Hematopoietic multipotent progenitor cell treated with erythropoietin and hydrocortisone succinate and interleukin-3 and kit ligand, for 8 days (in vitro differentiated cells): ENCODE measurements at places on chromosomes 16 and 17.

- DNase-seq, result no peak
These were observed 30.7 kb upstream of the ICAM2 start for GRCh38 chr17:64051153-64051552.

GRCh38 chr17:58200024-58200633 is 7.6 kb downstream of the EPX start:
- DNase-seq, result peak; percentile 70

GRCh38 chr17:81241648-81242420 is 2.7 kb downstream of the NDUFAF8 start:
- peak; percentile 62 for DNase-seq

DNA sequence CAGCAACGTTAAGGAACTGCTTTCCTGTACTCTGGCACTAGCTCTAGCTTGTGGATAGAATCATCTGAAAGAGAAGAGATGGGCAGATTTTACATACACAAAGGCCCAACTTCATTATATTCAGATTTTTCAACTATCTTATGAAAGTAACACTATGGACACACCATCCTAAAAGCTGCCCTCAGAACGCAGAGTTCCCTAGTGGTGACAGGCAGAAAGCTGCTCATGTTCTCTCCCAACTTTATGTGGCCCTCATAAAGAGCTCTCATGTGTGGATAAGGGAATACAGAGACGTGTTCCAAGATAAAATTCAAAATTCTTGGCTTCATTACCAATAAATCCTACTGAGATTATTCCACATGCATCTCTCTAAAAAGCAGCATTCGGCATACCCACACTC is 1.5 kb downstream of the CFAP20 start:
- DNase-seq, result peak; percentile 27

DNA sequence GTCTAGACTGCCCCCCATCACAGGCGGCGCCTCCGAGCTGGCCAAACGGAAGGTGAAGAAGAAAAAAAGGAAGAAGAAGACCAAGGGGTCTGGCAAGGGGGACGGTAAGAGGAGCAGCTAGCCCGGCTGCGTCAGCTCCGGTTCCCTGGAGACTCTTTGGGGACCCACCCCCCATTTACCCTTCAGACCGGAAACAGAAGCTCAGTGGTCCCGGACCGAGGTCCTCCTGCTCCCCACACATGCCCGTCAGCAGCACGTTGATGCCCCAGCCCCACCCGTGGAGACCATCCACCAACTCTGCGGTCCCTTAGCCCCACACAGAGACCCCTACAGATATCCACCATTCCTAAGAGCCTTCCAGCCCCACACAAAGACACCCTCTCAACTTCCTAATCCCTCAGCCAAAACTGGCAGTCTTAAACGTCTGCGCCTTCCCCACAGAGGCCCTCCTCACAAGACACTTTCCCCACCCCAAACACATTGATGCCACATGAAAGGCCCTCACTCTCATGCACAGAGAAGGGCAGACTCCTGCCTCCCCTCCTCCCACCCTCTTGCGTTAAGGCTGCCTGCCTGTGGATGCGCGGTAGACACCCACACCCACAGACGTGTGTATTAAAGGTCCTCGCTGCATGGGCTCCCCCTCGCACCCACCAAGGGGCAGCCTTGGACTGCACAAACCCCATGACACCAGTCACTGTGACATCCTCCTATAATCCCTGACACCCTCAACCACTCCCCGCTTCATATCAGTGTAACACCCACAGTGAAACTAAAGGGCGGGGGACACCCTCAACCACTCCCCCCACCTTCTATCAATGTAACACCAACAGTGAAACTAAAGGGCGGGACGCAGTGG is 58.2 kb upstream of the RPH3AL start:
- peak; percentile 83 for DNase-seq

DNA sequence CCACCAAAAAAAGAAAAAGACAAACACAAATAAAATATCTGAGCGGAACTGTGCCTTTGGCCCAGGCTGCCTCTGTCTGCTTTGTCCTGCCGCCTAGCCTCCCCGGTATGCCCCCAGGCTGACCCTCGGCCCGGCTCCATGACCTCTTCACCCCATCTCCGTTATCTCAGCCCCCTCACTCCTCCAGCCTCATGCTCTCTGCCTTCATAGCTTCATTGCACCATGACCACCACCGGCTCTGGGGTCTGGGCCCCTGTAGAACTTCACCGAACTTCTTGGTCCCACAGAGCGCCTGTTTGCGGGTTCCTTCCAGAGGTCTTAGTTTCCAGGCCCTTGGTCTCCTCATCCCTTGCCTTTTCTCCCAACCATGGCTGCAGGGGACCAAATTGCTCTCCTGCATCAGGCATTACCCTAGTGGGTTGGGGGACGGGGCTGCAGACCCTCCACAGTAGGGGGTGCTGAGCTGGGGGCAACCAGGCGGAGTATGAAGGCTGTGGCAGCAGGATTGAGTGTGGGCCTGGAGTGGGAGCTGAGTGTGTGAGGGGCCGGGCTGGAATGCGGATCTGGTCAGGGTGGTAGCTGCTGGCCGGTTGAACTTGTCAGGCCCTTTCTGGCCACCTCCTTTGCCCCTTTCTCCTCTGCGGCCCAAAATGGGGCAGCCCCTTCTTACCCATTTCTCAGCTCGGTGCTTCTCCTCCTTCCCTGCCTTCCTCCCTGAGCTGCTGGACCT is 6.9 kb downstream of the HIRIP3 start:
- DNase-seq, result no peak

- peak; percentile 60 for DNase-seq
These were observed 9.4 kb downstream of the SNX20 start for GRCh38 chr16:50671644-50672260.

DNA sequence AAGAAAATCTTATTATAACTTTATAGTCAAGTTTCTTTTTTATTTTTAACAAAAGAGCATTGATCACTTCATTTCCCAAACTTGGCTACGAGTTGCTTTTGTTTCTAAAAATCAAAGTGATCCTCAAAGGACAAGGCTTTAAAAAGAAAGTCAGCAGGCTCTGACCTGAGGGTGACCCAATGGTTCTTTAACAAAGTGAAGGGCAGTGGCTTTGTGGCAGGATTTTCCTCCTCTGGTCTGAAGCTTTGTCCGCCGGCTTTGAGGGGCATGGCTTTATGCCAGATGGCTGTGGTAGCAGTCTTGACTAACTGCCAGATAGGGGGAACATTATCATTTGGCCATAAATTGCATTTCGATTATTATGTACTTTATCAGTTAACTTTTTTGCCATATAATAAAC is 28.5 kb downstream of the IQCK start:
- DNase-seq, result peak; percentile 10

- DNase-seq, result no peak
These were observed 22.9 kb upstream of the ZFPM1 start for GRCh38 chr16:88430185-88430523.

DNA sequence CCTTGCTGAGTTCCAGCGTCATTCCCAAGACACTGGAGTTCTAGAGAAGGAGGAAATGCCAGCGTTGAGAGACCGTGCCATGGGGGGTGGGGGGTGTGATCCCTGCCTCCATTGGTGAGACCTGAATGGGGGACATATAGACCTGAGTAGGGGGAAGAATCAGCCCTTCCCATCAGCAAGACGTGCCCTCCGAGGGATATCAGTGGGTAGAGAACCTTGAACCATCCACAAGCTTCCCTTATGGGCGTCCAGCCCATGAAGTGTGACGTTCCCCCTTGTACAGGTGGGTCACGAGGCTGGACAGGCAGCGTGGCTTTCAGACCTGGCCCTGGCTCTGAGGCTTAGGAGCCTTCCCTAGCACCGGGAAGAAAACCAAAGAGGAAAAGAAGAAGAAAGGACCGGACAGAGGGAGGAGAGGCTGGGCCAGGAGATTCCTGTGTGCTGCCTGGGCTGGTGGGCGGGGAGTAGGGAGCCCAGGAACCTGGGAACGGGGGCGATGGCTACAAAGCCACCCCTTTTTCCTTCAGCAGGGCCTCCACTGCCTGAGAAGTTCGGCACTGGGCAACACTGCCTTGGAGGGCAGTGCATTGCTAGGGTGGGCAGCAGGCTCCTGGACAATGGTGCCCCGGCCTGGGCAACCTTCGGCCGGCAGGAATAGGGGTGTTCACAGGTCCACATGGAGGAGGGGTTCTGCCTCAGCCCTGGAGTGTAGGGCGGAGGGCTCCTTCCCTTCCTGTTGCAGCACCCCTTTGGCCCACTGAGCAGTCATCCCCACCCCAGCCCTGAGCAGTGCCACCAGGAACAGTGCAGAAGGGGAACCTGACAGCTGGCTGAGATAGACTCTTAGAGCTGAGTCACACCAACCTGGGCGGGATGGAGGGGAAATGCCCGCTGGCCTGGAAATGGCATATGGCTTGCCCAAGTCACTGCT is 7.2 kb downstream of the RAB11FIP4 start:
- DNase-seq, result no peak

GRCh38 chr16:85209526-85210121 is 97.4 kb upstream of the CIBAR2 start:
- no peak for DNase-seq

- DNase-seq, result no peak
These were observed 1.3 kb upstream of the KRTAP4-9 start for GRCh38 chr17:41103896-41104295.

- DNase-seq, result peak; percentile 58
These were observed 613 bp downstream of the ECI1 start for GRCh38 chr16:2250652-2251295.

DNA sequence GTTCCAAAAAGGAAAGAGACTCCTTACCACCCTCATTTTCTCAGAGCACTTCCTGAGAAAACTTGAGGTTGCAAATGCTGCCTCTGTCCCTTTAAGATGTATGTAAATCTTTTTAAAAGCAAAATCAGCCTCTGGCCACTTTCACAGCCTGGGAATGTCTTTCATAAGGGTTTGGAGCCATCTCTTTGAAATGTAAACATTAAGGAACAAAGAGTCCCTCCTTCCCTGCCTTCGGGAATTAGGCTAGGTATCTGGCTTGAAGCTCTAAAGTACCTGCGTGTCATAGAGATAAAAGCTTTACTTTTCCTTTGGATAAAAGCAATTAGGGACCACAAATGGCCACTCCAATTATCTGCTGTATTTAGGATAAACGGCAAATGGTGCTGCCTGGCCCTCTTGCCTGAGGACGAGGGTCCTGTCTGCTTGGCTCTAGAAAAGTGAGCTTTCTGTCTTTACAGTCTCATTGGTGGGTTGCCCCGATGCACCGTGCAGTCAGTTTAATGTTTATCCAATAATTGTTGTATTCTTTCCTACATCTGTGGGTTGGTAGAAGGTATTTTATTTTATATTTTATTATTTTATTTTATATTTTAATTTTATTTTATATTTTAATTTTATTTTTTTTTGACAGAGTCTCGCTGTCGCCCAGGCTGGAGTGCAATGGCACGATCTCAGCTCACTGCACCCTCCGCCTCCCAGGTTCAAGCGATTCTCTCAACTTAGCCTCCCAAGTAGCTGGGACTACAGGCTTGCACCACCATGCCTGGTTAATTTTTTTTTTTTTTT is 23.9 kb downstream of the NLRC3 start:
- DNase-seq, result no peak

DNA sequence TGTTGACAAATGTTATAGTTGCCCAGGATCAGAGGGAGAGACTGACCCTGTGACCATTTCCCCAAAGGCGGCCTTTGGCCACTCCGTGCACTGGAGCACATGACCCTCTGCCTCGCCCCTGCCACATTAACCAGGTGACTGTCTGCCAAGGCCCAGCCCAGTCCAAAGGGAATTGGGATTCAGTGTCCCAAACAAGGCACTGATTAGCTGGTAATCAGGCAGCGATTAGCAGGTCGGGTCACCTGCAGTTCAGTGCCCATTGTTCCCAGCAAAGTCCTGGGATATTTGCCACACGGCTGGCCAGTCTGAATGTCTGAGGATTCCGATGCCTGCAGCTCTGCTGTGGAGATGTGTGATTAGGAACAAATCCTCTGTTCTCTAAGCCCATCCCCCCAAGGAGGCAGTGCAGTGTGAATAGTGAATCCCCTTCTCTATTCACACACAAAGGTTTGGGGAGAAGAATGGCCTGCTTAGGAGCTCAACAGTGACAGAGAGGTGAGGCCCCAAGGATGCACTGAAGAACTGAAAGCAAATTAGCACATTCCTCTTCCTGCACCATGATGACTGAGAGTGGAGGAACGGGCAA is 123.1 kb upstream of the MAF start:
- no peak for DNase-seq

- DNase-seq, result no peak
These were observed 101.5 kb upstream of the ZNF750 start for GRCh38 chr17:82941021-82942001.

GRCh38 chr16:4607841-4608703 is 6.6 kb downstream of the UBALD1 start:
- DNase-seq, result no peak

DNA sequence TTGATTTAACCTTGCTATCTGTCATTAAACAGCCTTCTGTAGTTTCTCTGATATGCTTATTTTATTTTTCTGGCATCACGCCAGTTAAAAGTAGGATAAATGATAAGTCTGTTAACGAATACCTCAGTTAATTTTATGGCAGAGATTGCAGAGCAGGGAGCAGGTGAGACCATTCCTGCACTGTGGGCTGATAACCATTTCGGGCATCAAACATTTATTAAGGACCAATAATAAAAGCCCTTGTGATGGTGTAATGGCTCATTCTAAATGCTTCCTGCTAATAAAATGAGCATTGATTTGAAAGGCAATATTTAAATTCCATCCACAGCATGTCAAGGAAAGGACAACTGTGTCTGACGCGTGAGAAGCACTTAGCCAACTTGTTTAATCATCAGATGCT is 94.1 kb downstream of the ASIC2 start:
- DNase-seq, result no peak

DNA sequence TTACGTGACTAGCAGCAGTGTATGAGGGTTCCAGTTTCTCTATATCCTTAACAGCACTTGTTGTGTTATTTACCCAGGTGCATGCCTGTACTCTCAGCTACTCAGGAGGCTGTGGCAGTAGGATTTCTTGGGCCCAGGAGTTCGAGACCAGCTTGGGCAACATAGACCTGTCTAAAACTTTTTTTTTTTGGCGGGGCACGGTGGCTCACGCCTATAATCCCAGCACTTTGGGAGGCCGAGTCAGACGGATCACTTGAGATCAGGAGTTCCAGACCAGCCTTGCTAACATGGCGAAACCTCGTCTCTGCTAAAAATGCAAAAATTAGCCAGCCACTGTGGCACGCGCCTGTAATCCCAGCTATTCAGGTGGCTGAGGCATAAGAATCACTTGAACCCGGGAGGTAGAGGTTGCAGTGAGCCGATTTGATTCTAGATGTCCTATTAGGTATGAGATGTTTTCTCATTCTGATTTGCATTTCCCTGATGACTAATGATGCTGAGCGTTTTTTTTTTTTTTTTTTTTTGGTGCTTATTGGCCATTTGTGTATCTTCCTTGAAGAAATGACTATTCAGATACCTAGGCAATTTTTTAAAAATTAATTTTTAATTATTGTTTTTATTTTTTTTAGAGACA is 13.4 kb downstream of the CASC3 start:
- no peak for DNase-seq

GRCh38 chr17:19015428-19015827 is 10.9 kb upstream of the FAM83G start:
- no peak for DNase-seq

GRCh38 chr17:27586203-27586721 is 44.7 kb upstream of the LGALS9 start:
- DNase-seq, result peak; percentile 91
